ENCODE measurements at places on chromosomes 12 and 14.

DNA sequence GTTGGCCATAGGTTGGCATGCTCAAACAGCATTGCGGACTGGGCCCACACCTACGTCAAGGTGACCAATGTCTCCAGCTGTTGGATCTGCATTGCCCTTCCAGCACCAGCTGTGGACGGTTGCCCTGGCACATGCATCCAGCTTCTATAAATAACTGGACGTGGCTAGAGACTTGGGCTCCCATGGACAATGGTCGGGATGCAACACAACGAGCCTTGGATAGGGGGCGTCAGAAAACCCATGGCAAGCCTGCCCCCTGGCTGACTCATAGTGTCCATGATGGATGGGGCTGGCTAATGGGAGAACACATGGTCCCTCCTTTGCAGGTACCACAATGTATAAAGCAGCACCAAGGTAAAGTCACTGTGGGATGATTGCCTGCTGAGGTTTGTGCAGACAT lies 331.6 kb upstream of the FAR2 start:
- no peak for DNase-seq

DNA sequence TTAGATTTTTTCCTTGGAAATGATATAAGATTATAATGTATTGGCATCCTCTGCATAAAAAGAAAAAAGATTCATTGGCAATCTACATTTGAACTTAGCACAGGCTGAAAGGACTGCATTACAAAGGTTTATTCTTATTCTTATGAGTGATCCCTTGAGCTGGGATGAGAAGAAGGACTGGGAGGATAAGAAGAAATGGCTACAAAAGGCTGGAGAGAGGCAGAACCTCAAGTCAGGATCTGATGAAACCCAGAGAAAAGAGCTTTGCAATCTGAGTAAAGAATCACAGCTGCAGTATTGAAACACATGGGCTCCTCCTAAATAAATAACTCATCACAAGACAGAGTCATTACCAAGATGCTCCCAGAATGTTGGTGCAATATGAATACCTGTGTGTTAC lies 1635.4 kb upstream of the FLRT2 start:
- DNase-seq, result no peak

- no peak for DNase-seq
Observed at GRCh38 chr12:46271863-46272262, 3.0 kb upstream of the SLC38A1 start.

DNA sequence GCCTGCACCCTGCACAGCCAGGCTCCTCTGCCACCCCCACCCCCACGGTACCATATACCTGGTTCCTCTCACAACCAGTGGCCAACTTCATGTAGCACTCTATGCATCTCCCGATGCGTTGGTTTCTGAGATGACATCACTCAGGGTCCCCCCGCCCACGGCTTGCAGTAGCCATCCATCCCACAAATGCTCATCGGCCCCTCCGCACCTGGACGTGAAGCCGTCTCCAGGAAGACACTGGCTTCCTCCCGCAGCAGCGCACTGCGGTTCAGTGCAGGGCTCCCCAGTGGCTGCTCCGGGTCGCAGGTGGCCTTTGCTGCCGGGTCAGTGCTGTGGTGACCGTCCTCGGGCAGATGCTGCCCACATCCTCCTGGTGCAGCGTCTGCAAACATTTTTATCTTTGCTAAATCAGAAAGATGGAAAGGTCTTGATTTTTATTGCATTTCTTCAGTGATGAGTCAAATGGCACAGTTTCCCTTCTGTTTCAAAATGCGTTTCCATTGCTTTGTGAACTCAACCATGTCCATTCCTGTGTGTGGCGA lies 27.5 kb upstream of the MMP17 start:
- peak; percentile 35 for DNase-seq

GRCh38 chr14:91149462-91149861 lies 35.6 kb downstream of the DGLUCY start:
- DNase-seq, result no peak

All from immature natural killer cell (primary cell).